Fibroblast of gingiva (primary cell): ENCODE measurements at places on chromosomes 1 and 21.

- no peak for DNase-seq
These were observed 6.3 kb downstream of the PIGR start for GRCh38 chr1:206939841-206940587.

GRCh38 chr1:37948166-37948565 lies 1.3 kb upstream of the INPP5B start:
- no peak for DNase-seq

GRCh38 chr1:18643154-18644012 lies 12.7 kb downstream of the PAX7 start:
- no peak for DNase-seq

- DNase-seq = no peak
These were observed 6.4 kb upstream of the RAB4A start for GRCh38 chr1:229264487-229264886.

DNA sequence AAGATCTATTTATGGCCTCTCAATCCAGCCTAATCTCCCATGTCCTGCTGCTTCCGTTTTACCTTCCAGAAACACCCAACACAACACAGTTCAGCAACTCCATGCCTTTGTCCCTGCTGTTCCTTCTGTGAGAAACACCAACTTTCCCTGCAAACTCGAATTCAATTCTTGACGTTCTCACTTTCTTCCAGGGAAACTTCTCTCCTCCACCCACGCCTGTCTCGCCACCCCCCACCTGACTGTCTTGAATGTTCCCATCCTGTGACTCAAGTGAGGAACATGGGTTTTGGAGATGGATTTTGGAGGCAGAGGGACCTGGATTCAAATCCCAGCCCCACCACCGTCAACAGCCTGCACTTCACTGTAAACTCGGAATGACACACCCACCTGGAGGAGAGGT lies 44.8 kb downstream of the GRHL3 start:
- no peak for DNase-seq

GRCh38 chr1:228889289-228889688 lies 154.0 kb downstream of the RHOU start:
- no peak for DNase-seq

GRCh38 chr1:41695118-41695745 lies 210.7 kb upstream of the EDN2 start:
- no peak for DNase-seq

- peak; percentile 82 for DNase-seq
These were observed 12.9 kb downstream of the PI4KB start for GRCh38 chr1:151314137-151314875.
